Activated CD4-positive, alpha-beta T cell treated with anti-CD3 and anti-CD28 coated beads for 36 hours (primary cell): ENCODE measurements at places on chromosomes 6 and 20.

GRCh38 chr6:41487860-41488432, 58.2 kb upstream of the FOXP4 start:
- DNase-seq = no peak

GRCh38 chr20:54044156-54044555, 26.2 kb downstream of the BCAS1 start:
- DNase-seq = no peak

DNA sequence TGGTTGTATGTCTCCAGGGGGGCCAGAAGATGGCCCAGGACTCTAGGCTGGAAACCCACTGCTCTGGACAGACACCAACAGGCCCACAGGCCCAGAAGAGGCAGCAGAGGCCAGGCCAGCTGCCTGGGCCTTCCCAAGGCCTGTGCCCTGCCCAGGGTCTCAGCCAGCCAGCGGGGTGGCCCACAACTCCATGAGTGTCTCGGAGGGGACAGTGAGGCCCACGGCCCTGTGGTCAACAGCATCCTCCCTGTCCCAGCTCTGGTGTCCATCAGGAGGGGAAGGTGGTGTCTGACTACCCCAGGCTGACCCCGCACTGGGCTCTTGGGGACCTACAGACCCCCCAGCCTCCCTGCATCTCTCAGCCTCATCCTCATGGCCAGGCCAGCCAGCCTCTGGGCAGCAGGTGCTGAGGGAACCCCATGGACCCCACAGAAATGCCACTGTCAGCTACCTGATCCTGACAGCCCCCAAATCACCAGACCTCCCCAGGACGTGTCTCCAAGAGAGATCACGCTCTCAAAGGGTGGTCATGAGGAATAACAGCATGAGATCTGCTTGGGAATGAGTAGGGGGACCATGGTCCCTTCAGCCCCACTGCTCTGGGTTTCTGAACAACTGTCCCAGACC, 112.4 kb downstream of the NOL4L start:
- DNase-seq = no peak

DNA sequence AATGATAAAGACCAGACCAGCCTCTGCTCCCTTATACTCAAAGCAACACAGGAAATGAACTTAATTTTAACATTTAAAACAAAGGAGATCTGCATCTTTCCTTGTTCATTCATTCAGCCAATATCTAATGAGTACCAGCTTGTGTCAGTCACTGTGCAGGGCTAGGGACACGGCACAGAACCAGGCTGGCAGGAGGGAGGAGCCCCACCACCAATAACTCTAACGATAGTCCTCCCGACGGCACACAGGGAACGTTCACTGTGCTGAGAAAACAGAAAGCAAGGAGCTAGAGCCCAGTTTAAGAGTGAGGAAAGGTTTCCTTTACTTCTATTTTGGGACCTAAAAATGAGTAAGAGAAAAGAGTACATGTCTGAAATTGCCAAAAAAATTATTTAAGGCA, 9.9 kb downstream of the ETV7 start:
- DNase-seq = no peak

DNA sequence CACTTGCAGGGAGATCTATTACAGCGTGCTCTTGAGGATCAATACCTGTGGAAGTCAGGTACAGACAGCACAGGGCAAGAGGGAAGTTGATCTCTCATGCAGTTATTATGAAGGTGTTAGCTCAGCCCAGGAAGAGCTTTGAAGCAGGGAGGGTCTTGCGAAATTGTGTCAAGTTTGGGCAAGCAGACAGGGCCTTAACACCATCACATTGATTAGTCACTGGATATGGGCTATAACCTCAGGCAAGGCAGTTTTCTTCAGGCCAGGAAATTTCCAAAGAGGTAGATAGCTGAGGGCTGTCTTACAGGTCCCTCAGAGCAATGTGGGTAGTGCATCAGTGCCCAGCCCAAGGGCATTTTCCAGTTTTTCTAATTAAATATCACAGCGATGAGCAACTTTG, 643.8 kb downstream of the DHX35 start:
- no peak for DNase-seq

DNA sequence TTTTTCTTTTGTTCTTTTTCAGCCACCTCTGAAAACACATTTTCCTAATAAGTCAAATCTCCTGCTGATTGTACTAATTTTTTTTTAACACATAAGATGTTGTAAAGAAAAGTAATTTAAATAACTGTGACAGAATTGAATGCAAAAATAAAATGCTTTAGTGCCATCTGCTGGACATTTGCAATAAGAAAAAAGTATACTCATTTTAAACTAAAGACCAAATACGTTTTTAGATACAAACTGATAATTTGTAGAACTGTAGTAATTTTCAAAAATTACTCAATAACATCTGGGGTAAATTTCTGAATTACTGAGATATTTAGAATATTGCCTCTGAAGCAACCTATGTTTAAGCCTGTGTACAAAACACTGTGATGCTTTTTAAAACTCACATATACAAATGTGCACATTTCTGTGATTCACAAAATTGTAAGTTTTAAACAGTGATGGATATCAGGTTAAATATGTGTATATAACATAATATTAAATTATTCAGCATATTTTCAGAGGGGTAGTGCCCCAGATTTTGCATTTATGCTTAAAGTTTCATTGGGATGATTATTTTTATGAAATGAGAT, 198.7 kb downstream of the RIMS1 start:
- DNase-seq = no peak

GRCh38 chr6:38185244-38185643, 365.7 kb downstream of the ZFAND3 start:
- DNase-seq = no peak

- peak; percentile 20 for DNase-seq
These were observed 33.8 kb downstream of the PLEKHG1 start for GRCh38 chr6:150633486-150633834.
